Caco-2 (cell line): ENCODE measurements at places on chromosomes 1 and 21. TPM values are rescaled to one million over a fixed set of nuclear protein-coding genes. Genes with fewer than 3 reads are reported as not detected.

- H3K27me3 ChIP-seq = no peaks in the 10 kb centered on the region; the same call in 1 of the 2 replicates
- DNase-seq = no peak
- no peak overlapping the region for H3K27ac ChIP-seq
- H3K4me1 ChIP-seq = no peaks in the 10 kb centered on the region
These were observed 1.7 kb upstream of the NEGR1 start for GRCh38 chr1:72284084-72284347.

GRCh38 chr1:66502086-66502485 lies 31.9 kb upstream of the SGIP1 start:
- H3K36me3 ChIP-seq = no peaks in the 10 kb centered on the region
- no peak overlapping the region for H3K27ac ChIP-seq
- no peak for DNase-seq

- no peaks in the 10 kb centered on the region for H3K27me3 ChIP-seq
- H3K4me3 ChIP-seq = no peak overlapping the region
- H3K4me1 ChIP-seq = peaks cover 63% of the 10 kb centered on the region
- no peaks in the 10 kb centered on the region for H3K36me3 ChIP-seq
These were observed 5.1 kb downstream of the SLC45A3 start for GRCh38 chr1:205675247-205675646.

GRCh38 chr1:60483509-60483908 lies 409.9 kb upstream of the C1orf87 start:
- no peak for DNase-seq
- no peak overlapping the region for H3K27ac ChIP-seq
- H3K36me3 ChIP-seq = no peaks in the 10 kb centered on the region

DNA sequence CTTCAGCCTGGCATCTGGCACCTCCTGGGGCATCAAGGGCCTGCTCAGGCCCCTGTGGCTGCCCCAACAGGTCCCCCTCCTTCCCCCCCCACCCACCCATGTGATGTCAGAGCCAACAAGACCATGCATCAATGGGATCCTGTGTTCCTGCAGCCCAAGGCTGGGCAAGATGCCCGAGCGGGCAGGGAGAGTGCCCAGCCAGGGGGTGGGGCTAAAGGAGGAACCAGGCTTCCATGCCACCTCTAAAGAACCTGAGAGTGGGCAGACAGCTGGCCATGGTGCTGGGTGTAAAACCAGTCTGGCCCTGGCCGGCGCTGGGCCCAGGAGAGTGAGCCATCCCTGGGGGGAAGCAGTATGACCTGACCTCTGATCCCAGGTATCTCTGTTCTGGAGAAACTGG lies 7.6 kb downstream of the COL16A1 start:
- H3K4me3 ChIP-seq = no peak overlapping the region
- no peak overlapping the region for H3K27ac ChIP-seq
- no peaks in the 10 kb centered on the region for H3K36me3 ChIP-seq
- DNase-seq = no peak

- no peaks in the 10 kb centered on the region for H3K36me3 ChIP-seq
- no peak overlapping the region for H3K27ac ChIP-seq
- H3K4me1 ChIP-seq = no peaks in the 10 kb centered on the region
- no peak for DNase-seq
These were observed 4.6 kb upstream of the VSIG8 start for GRCh38 chr1:159866905-159867663.

- H3K27ac ChIP-seq = no peak overlapping the region
- no peak for DNase-seq
- no peak overlapping the region for H3K4me3 ChIP-seq
- H3K4me1 ChIP-seq = no peaks in the 10 kb centered on the region
- no peaks in the 10 kb centered on the region; the same call in 1 of the 2 replicates for H3K36me3 ChIP-seq
- no peaks in the 10 kb centered on the region for H3K27me3 ChIP-seq
These were observed 32.8 kb downstream of the PCNT start for GRCh38 chr21:46356494-46357334.

DNA sequence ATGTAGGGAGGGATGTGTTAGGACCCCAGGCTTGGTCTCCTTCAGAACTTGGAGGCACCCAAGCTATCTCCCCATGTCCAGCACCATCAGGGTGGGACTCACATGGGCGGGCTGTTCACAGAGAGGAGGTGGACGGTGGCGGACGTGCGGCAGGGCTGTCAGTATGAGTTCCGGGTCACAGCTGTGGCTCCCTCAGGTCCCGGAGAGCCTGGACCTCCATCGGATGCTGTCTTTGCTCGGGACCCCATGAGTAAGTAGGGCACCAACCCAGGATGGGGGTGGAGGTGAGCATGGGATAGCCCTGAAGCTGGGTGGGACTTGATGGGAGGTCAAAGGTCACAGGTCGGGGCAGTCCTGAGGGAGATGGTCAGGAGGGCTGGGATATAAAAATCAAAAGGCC lies 27.8 kb downstream of the IGFN1 start:
- peak; percentile 14 for DNase-seq
- no peaks in the 10 kb centered on the region for H3K27me3 ChIP-seq
- peaks cover 4% of the 10 kb centered on the region for H3K4me1 ChIP-seq
- H3K27ac ChIP-seq = no peak overlapping the region
- H3K4me3 ChIP-seq = no peak overlapping the region

DNA sequence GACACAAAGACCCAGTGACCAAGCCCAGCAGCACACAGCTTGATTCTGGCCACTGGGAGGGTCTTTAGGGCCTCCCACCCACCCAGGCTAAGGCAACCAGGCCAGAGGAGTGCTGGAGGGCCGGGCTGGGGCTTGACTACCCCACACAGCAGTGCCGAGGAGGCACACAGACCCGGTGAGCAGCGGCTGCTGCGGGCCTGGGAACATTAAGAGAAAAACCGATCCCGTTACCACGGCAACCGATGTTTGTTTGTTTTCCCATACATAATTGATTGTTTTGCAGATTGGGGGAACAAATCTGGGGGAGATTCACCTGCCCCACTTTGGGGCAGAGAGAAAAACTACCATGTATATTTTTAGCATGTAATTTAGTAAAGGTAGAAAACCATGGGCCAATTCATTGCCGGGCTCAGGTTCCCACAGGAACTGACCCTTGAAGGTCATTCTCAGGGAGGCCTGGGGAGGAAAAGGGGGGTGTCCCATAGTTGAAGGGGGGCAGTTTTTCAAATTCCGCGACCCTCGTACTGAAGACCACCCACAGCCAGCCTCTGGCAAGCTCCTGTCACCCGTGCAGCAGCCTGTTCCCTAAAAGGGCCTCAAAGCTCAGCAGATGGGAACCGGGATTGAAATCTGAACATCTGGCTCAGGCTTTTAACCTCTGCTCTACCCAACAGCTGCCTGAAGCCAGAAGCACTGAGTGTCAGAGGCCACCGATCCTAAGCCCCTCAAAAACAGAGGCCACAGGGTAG lies 35.3 kb downstream of the CHD5 start:
- no peak overlapping the region for H3K4me3 ChIP-seq
- H3K36me3 ChIP-seq = no peaks in the 10 kb centered on the region
- no peak for DNase-seq

DNA sequence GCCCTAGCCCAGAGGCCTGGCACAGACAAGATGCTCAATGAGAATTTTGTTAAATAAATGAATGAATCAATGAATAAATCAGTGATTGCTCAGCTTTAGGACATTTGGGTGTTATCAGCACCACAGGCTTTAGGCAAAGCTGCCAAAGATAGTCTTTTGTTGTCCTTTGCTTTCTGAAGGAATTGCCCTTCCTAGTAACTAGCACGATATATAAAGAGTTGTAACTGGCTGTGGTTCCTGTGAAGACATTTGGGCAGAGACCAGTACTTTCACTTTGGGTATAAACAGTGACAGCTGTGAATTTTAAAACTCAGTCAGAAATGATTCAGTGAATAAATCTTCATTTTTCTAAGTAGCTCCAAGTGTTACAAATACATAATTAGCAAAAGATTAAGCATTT lies 13.3 kb downstream of the RNU5D-1 start:
- no peak for DNase-seq
- H3K4me3 ChIP-seq = no peak overlapping the region
- H3K4me1 ChIP-seq = 0 out of 2 replicates have a peak, but pooled peaks cover 6% of the 10 kb centered on the region
- no peaks in the 10 kb centered on the region for H3K36me3 ChIP-seq
- no peaks in the 10 kb centered on the region for H3K27me3 ChIP-seq
- H3K27ac ChIP-seq = no peak overlapping the region

DNA sequence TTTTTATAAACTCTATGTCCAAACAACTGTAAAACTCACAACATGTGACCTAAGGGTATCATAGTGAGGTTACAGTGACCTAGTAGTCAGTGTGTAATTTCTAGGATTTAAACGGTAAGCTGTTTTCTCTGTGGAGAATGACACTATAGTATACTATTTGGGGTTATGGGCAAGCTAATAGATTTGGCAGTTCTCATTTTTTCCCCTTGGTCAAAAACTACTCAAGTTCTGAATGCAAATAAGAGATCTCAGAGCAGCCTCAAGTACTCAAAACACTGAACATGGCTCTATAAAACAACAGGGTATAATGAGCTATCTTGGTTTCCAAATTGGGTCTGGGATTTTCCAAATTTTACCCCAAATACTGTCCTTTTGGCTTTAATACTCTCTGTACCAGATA lies 88.5 kb upstream of the HMCN1 start:
- H3K36me3 ChIP-seq = no peaks in the 10 kb centered on the region; the same call in 1 of the 2 replicates
- no peaks in the 10 kb centered on the region for H3K27me3 ChIP-seq
- H3K4me1 ChIP-seq = peaks cover 37% of the 10 kb centered on the region
- DNase-seq = no peak
- peak overlapping the region; percentile 86 for H3K27ac ChIP-seq

GRCh38 chr1:197269053-197269452 lies 1.0 kb downstream of the CRB1 start:
- no peaks in the 10 kb centered on the region for H3K4me1 ChIP-seq
- no peaks in the 10 kb centered on the region for H3K27me3 ChIP-seq
- no peak for DNase-seq

DNA sequence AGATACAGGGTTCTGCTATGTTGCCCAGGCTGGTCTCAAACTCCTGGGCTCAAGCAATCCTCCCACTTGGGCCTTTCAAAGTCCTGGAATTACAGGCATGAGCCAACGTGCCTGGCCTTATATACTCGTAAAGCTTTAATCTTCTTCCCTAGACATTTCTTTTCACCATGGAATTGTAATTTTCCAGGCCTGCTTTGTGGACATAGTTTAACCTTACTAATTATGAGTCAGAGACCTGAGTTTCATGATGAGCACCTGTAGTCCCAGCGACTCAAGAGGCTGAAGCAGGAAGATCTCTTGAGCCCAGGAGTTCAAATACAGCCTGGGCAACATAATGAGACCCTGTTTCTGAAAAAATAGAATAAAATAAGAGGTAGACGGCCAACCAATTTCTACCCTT lies 12.3 kb downstream of the PATJ start:
- no peak overlapping the region for H3K4me3 ChIP-seq
- no peaks in the 10 kb centered on the region for H3K36me3 ChIP-seq
- H3K27ac ChIP-seq = no peak overlapping the region
- H3K4me1 ChIP-seq = peaks cover 8% of the 10 kb centered on the region; the same call in 1 of the 2 replicates

DNA sequence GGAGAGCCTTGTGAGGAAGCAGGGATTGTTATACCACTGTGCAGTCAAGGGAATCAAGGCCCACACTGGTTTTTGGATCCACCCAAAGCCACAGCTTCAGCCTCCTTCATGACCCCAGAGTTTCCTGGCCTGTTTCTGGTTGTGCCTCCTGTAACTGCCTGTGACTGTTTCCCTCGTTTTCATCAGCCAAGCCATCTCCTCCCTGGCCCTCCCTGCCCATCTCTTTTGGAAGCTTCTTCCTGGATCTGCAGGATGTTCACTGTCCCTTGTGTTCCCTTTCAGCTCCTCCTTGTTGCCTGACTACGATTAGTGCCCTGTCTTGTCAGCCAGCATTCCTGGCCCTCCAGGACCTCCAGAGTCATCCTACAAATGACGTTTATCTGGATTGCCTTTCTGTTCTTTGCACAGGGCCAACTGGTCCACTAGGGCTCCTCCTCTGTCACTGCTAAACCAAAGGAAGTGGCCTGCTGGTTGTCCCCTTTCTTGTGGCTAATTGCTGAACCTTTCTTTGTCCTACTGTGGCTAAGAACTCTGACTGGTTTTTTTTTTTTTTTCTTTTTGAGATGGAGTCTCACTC lies 17.9 kb downstream of the SFT2D2 start:
- no peak overlapping the region for H3K4me3 ChIP-seq
- H3K27me3 ChIP-seq = no peaks in the 10 kb centered on the region
- H3K27ac ChIP-seq = peak overlapping the region; percentile 40
- H3K4me1 ChIP-seq = 0 out of 2 replicates have a peak, but pooled peaks cover 6% of the 10 kb centered on the region
- DNase-seq = no peak
- H3K36me3 ChIP-seq = peaks cover 3% of the 10 kb centered on the region

The NUDT17 gene
- total RNA-seq = 4.8 and 6.4 TPM in 2 replicates

The MYCL gene
- total RNA-seq = 7.2 and 7.8 TPM in 2 replicates

The HSD3B1 gene
- total RNA-seq = 38.0 and 40.9 TPM in 2 replicates

The HRNR gene
- total RNA-seq = not detected in 2 replicates
